ENCODE measurements at places on chromosomes 7 and 10. TPM values are rescaled to one million over a fixed set of nuclear protein-coding genes. Genes with fewer than 3 reads are reported as not detected.

Gene AGR2
- 625 TPM for polyA plus RNA-seq

Gene ERVW-1
- polyA plus RNA-seq, result not detected

DNA sequence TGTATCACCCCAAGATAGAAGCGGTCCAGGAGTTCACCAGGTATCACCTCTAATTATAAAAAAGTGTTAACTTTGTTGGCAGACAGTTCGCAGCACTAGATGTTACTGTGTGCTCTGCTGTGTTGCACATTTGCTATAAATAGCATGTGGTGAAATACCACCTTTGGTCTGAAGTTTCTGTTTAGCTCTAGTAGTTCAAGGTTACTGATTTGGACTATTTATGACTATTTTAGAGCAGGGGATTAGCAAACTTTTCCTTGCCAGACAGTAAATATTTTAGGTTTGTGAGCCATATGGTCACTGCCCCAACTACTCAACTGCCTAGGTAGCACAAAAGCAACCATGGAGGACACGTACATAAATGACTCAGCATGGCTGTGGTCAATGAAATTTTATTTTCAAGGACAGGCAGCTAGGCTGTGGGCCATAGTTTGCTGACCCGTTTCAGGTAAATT is 16.5 kb downstream of the DENND10 start:
- H3K27me3 ChIP-seq, result no peaks in the 10 kb centered on the region
- H3K36me3 ChIP-seq, result peaks cover 28% of the 10 kb centered on the region
- H3K4me1 ChIP-seq, result no peaks in the 10 kb centered on the region
- no peak overlapping the region for H3K4me3 ChIP-seq
- no peak for DNase-seq

- no peak overlapping the region for H3K4me3 ChIP-seq
- no peak overlapping the region for H3K27ac ChIP-seq
- DNase-seq, result no peak
- H3K36me3 ChIP-seq, result no peaks in the 10 kb centered on the region
Measured at GRCh38 chr7:131836733-131837132, 280.3 kb upstream of the PODXL start.

Measured in stomach (tissue), 19 donors.